Mammary epithelial cell (primary cell): ENCODE measurements at places on chromosomes 7 and 10. TPM values are rescaled to one million over a fixed set of nuclear protein-coding genes. Genes with fewer than 3 reads are reported as not detected.
A peak's percentile ranks its signal among the peaks of the same experiment; 100 is the strongest.

- DNase-seq = peak; percentile 62
Observed at GRCh38 chr10:49177391-49178355, 10.5 kb downstream of the TMEM273 start.

TYW1B gene
- polyA plus RNA-seq = 0.88 TPM

DNA sequence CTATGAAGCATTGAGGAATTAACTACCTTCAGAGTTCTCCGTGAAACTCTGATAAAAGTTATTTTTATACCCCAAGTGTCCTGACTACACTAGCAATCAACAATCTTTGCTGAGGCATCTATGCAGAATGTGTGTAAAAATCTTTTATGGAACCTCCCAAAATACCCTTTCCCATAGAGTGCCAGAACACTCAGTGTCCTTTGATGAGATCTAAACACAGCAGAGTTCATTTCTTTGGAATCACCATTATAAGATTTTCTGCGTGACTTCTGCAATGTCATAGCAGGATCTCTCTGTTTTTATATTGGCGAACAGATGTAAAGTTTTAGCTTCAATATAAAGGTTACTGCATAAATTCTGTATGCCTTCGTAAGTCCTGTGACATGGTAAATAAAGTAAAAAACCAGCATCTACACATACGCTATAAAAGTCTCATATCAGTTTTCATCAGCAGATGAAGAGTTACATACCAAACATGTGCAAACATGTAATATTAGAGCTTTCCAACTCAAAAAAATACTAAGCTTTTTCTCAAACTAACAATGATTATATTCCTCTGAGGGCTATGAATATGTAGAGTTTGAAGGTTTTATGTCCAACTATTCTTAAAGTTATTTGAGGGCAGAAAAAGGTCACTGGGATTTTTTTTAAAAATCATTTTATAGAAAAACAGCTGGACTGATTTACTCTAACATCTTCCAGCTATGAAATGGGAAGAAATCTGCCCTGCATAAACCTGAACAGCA is 67.2 kb downstream of the SKIDA1 start:
- no peak for DNase-seq

CAV1 gene
- 1,604 TPM for polyA plus RNA-seq

TRUB1 gene
- 11.4 TPM for polyA plus RNA-seq

GRCh38 chr10:101935431-101935830 is 91.8 kb upstream of the KCNIP2 start:
- no peak for DNase-seq

PGAM2 gene
- not detected for polyA plus RNA-seq

DNA sequence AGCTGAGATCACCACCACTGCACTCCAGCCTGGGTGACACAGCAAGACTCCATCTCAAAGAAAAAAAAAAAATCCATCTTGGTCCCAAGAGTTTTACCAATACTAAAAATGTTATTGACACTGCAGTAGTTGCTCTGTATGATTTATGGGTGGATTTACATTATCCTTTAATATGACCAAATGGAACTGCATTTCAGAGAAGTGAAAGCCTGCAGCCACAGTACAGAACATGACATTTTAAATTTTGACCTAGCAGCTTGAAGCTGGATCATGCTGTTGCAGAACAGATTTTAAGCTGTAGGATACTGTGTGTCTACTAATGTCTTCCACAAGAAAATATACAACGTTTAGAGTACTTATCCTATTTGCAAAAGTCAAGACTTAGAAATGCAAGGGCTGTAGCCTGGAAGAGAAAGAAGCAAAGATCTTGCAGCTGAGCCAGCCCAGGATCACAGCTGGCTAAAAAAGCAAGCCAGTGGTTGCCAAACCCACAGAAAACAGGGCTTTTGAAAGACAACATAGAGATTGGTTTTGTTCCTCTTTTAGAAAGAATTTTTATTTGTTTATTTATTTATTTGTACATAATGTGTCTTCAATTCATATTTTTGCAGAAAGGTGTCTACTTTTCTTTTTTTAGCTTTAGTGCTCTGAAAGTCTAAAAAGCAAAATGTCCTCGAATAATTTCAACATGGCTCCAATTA is 55.2 kb upstream of the WNT16 start:
- DNase-seq = no peak

DNA sequence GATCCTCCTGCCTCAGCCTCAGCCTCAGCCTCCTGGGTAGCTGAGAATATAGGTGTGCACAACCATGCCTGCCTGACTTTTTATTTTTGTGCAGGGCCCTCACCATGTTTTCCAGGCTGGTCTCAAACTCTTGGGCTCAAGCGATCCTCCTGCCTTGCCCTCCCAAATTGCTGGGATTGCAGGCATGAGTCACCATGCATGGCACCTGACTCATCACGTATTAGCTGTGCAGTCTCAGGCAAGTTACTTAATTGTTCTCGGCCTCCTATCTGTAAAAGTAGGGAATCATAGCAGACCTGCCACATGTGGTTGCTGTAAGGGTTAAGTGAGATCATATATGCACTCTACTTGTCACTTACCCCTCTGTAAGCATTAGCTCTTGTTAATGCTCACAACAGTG is 117.2 kb downstream of the ANLN start:
- DNase-seq = no peak

PILRA gene
- polyA plus RNA-seq = 0.87 TPM

GRCh38 chr10:78893217-78893616 is 175.5 kb upstream of the ZMIZ1 start:
- DNase-seq = no peak

DNA sequence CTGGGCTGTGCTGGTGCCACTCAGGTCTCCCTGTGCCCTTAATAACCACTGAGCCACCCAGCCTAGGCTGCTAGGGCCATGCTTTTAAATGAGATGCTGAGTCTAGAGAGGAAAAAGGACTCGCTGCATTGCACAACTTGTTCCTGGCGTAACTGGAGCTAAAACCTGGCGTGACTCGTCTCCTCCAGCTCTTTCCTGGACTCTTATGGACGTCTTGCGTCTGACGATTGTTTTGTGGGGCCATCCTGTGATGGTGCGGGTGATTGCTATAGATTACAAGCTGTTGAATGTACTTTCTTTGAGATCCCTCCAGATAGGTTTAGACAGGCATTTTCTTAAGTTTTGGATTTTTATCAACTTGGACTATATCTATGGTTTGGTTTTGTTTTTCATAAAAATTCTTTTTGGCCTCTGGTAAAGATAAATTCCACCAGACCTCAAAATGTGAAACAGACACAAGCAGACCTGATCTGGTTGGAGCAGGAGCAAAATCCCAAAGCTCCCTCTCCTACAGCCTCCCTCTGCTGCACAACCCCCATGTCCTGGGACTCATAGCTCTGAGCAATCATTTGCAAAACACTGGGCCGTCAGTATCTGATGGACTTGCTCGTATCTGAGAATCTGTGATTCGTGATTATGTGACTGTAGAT is 230.3 kb downstream of the ARHGAP12 start:
- DNase-seq = no peak

DNA sequence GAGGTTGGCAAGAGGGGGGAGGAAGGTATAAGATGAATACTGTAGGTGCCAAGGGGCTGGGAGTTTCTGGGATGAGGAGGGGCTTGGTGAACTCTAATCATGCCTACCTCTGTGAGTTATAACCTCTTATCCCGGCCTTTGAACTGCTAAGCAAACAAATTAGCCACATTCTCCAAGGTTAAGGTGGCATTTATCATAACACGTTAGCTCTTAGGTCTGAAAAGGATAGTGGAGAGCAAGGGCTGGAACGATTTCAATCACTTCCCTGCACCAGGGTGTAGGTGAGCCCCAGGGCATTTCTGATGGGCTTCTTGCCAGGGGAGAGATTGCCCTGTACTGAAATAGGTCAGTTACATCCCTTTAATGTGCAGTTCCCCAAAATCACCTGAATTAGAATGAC is 28.6 kb upstream of the DMBT1 start:
- no peak for DNase-seq

PRR15 gene
- 4.1 TPM for polyA plus RNA-seq

GRCh38 chr10:103528549-103528948 is 35.0 kb downstream of the NEURL1 start:
- DNase-seq = no peak

GRCh38 chr10:43998021-43998809 is 349.5 kb upstream of the ZNF32 start:
- no peak for DNase-seq

ARHGEF35 gene
- 7.6 TPM for polyA plus RNA-seq

DNA sequence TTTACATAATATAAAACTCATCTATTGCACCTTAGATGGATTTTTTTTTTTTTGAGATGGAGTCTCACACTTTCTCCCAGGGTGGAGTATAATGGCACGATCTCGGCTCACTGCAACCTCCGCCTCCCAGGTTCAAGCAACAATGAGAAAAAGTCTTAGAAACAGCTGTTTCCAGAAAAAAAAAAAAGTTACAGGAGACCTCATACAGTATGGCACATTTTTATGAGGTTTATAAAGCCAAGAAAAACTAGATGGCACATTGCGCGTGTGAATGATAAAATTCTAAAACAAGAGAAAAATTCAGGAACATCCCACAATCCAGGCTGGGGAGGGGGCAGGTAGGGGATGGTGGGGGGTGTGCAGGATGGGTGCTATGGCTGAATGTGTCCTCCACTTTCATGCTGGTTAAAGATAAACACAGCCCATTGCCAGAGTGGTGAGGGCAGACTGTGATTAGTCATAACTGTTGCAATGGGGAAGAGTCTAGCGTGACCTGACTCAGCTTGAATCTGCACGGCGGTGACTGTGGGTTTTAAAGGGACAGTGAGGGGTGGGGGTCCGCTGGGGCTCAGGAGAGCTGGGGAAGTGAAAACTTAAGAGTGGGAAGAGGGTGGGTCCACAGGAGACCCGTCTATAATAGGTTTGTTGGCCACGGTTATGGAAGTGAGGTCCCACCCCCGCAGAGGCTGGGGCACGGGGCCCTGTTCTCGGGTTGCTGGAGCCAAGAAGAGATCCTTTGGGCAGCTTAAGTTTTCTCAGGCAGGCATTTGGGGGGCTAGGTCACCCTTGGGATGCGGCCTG is 11.9 kb upstream of the LRRC27 start:
- DNase-seq = peak; percentile 74

PLXNA4 gene
- 0.14 TPM for polyA plus RNA-seq

HTRA1 gene
- 615 TPM for polyA plus RNA-seq

- DNase-seq = peak; percentile 41
Observed at GRCh38 chr7:66682350-66683093, 53.8 kb downstream of the KCTD7 start.

DNA sequence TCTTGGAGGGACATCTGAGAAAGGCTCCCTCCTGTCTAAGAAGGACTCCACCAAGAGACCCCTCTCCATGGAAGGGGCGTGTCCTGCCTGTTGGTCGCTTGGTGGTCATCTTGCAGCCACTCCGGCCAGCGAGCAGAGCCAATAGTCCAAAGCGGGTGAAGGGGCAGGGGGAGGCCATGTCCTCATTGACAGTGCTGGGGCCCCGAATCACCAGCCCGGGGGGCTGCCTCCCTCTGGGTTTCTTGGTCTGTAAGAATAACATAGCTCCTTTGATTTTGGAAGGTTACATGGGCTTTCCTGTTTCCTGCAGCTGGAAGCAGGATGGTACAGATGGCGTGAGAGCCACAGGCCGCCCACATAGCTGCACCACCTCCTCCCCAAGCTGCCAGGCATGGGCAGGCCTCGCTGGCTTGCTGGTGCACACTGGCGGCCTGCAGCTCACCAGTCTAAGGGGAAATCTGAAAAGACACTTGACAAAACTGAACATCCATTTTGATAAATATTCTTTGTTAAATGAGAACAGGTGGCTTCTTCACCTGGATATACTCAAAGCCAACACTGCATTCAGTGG is 105.8 kb downstream of the ARHGAP22 start:
- no peak for DNase-seq

GRCh38 chr10:117486606-117487005 is 55.9 kb upstream of the EMX2 start:
- DNase-seq = no peak

RNF133 gene
- not detected for polyA plus RNA-seq

DNA sequence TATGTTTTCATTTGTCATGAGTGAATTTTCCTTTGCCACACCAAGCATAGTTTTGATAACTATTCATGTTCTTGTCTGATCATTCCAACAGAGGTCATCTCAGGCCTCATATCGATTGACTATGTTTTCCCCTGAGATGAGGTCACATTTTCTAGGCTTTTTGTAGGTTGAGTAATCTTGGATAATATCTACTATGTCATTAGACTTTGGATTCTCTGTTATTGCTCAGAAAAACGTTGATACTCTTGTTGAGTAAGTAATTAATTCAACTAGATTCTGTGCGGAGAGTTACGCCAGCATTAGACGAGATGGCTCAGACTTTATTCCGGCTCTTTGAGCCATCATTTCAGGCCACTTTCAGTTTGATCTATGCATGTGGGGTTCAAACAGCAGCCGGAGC is 57.7 kb downstream of the KLF6 start:
- no peak for DNase-seq
